ENCODE measurements at places on chromosomes 3 and 15.

DNA sequence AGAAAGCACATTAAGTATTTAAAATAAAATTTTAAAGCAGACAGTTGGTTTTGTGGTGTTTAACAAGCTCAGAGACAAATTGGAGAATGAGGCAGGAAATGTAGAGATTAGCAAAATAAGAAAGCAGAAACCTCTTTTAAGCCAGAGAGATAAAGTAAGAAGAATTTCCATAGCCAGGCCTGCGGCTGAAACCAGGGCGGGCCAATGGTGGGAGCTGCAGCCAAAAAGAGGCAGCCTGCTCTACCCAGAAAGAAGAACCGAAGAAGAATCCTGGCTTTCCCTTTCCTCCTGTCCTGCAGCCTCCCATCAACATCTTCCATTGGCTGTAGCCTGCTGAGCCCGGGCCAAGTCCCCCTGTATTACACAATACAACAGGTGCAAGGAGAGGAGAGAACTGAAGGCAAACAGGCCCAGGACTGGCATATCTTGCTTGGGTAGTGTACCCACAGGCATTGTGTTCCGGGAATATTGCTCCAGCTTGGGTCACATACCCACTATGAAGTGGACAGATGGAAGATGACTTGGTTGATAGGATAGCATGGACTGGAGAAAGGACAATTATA, 11.5 kb upstream of the TFG start:
- no peak for DNase-seq

GRCh38 chr3:64267721-64268604, 42.7 kb upstream of the PRICKLE2 start:
- DNase-seq = peak; percentile 59

DNA sequence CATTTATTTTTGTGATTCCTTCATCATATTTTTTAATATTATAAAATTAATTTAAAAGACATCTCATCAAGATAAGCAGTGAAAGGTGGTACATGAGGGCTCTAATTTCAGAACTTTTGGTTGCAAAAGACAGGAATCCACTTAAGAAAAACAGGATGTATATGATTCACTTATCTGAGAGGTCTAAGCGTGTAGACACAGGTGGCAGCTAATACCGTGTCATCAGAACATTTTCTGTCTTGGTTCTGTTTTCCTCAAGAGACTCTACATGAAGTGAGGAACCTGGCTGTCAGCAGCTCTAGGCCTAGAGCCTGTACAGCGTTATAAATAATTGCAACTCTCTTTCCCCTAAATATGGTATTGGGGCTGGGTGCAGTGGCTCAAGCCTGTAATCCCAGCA, 433.7 kb upstream of the NAALADL2 start:
- DNase-seq = no peak

- no peak for DNase-seq
Measured at GRCh38 chr3:161310649-161311423, 60.5 kb downstream of the SPTSSB start.

DNA sequence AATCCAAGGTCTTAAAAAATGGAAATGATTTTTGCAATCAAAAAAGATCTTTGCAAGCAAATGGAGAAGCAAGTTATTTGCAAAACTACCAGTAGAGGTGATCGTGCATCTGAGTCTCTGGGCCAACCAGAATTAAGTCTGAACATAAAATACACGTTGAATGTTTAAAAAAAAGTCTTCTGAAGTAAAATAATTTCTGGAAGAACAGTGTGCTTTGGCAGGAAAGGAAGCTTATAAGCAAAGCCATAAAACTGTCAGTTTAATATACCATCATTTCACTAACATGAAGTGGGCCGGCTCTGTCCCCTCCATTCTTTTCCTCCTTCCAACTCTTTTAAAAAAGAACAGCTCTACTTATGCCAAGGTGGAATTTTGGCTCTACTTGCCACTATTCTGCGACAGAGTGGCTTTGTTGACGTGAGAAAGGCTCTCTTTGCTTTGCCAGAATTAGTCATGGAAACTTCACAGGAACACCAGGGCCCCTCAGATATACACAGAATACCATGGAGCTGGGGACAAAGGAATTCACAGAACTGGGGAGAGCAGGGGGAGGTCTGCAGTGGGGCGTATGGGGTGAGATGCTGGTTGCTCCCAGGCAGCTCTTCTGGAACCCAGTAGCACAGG, 29.8 kb downstream of the FSTL1 start:
- peak; percentile 56 for DNase-seq

DNA sequence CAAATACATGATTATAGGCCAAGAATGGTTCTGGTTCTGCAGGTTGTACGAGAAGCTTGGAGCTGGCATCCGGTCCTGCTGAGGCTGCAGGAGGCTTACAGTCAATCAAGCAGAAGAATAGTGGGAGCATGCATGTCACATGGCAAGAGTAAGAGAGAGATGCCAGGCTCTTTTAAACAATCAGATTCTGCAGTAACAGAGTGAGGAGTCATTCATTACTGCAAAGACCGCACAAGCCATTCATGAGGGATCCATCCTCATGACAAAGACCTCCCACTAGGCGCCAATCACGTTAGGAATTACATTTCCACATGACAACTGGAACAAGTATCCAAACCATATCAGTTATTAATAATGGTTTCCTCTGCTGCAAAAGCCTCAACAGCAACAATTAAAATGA, 536.8 kb downstream of the CADM2 start:
- no peak for DNase-seq

GRCh38 chr3:5022966-5023776, 43.9 kb downstream of the BHLHE40 start:
- DNase-seq = no peak

DNA sequence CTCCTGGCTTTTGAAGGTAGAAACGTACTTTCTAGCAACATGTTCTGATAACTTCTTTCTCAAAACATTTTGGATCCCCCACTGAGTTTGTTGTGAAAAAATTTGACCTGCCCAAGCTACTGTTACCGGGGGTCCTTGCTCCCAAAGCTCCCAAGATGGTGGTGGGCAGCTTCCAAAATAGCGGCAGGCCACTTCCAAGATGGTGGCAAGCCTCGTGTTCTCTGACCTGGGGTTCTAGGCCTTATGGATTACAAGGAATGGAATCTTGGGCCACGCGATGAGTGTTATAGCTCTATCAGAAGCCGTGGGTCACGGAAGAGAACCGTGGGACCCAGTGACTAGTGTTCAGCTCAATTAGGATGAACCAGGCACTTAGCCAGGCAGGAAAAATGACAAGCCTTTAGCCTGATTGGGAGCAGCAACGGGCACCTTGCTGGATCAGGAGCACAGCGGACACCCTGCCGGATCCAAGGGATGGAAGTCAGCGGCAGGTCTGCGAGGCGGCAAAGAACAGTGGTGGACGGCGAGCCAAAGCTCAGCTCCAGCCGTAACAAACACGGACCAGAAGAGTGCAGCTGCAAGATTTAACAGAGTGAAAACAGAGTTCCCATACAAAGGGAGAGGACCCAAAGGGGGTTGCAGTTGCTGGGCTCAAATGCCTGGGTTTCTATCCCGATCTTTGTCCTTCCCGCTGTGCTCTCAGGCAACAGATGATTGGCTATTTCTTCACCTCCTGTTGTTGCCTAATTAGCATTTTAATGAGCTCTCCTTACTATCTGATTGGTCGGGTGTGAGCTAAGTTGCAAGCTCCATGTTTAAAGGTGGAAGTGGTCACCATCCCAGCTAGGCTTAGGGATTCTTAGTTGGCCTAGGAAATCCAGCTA, 133.3 kb downstream of the WDR72 start:
- DNase-seq = no peak

DNA sequence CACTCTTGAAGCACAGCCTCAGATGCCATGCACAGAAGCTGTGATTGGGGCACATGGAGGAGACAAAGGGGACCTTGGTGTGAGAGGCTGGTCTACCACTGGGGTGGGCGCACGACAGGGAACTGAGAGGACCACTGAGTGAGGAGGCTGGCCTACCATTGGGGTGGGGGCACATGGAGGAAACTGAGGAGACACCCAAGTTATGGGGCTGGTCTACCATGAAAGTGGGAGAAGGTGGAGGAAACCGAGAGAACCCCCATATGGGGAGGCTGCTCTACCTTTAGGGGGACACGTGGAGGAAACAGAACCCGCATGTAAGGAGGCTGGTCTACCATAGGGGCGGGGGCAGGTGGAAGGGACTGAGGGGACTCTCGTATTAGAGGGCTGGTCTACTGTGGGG, 153.4 kb downstream of the FBLN2 start:
- DNase-seq = no peak

- peak; percentile 71 for DNase-seq
Measured at GRCh38 chr3:124812291-124813265, 74.6 kb downstream of the ITGB5 start.

GRCh38 chr3:183324083-183324482, 71.0 kb downstream of the B3GNT5 start:
- DNase-seq = no peak

DNA sequence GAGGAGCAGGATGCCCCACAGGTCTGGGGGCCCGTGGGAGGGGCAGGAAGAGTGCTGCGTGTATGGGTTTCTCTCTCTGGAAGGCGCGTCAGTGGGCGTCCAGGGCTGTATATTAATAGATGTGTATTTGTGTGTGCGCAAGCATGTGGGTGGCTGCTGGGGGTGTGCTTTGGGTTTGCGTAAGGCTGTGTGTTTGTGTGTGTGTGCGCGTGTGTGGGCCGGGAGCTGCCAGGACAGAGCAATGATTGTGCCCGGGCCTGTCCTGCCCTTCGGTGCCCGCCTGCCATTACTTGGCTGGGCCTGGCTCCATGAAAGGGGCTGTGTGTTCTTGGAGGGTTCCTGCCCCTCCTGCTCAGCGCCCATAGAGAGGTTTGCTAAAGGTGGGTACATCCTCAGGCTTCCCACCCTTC, 16.3 kb downstream of the CSPG4 start:
- peak; percentile 38 for DNase-seq

DNA sequence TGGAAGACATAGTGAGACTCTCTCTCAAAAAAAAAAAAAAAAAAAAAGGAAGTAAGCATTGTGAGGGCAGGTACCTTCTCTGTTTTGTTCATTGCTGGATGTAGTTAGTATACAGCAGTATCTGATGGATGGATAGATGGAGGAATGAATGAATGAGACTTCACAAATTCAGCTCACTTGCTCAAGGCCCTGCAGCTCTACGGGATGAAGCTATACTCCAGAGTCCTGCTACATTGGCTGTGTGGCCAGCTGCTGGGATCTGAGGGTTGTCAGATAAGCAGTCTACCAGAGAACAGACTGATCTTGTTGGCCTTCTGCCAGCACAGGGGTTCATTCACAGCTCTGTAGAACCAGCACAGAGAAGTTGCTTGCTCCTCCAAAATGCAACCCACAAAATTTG, 35.0 kb downstream of the MLH1 start:
- no peak for DNase-seq

DNA sequence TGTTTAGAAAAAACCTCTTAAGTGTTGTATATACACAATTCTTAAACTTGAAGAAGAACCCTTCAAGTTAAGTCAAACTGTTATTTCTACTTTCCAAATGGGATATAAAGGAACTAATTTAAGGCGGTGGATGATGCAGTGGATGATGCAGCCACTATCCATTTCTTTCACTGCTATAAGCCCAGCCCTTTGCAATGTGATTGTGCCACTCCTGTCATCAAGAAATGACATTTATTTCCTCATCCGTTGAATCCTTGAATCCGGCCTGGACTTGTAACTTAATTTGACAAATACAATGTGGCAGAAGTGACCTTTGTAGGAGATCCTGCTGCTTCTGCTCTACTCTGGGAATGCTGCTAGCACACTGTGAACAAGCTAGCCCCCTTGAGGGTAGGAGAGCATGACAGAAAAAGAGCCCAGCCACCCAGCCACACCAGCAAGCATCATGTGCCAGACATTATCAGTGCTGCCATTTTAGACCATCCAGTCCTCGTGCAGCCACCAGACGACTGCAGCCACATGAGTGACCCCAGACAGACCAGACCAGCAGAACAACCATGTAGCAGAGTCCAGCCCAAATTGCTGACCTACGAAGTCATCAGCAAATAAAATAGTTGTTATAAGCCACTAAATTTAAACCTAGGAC, 47.4 kb downstream of the UACA start:
- no peak for DNase-seq

- DNase-seq = no peak
Measured at GRCh38 chr15:67783303-67783702, 42.0 kb upstream of the SKOR1 start.

DNA sequence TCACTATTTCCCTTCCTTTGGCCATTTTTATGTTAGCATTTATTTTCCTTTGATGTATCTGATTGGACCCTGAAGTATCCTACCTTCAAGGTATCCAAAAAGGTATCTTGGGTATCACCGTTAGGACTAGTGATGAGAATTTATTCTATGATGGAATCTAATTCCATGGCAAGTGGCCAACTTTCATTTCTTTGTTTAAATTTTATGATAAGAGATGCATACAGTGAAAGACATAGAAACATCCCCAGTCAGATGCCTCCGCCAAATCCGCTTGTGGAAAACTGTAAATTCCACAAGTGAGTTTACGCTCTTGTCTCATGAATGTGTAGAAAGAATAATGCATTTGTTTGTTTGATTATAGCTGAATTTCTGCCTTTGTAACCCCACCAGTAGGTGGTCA, 153.7 kb upstream of the NR2F2 start:
- DNase-seq = no peak

- DNase-seq = no peak
Measured at GRCh38 chr3:95407709-95408463, 1345.0 kb downstream of the NSUN3 start.

DNA sequence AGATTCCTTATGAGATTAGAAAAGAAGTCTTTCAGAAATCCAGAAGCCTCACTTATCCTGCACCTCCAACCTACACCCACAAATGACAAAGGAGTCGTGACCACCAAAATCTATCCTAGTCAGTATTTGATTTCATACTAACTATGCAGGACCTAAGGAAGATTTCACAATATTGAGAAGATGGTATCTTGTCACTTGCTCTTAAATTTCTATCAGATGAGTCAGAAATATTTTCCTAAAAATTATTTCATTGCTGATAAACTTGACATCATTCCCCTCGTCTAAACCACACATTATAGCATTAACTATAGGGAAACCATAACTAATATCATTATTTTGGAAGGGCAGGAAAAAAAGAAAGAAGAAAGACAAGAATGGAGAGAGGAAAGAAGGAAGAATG, 138.0 kb upstream of the THBS1 start:
- DNase-seq = no peak

DNA sequence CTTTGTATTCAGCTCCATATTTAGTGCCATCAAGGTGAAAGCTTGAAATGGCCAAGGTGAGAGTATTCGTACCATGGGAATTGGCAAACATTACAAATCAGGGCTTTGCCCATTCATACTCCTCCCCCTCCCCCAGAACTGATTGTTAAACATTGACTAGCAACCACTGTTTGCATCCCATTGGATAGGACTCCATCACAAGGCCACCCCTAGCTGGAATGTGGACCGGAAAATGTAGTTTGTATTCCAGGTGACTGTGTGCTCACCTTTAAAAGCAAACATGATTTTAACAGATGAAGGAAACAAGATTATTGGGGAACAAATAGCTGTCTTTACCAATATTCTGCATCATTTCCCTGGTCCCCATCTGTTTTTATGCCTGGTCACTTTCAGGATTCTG, 14.1 kb downstream of the ST3GAL6 start:
- no peak for DNase-seq
